Colonic mucosa (tissue), 4 donors: ENCODE measurements at places on chromosomes 3 and 15. TPM values are rescaled to one million over a fixed set of nuclear protein-coding genes. Genes with fewer than 3 reads are reported as not detected.

The SPESP1 gene
- 4.2 TPM for total RNA-seq

The BFSP2 gene
- total RNA-seq = 0.64 TPM

The DUOXA2 gene
- 30.2 TPM for total RNA-seq

DNA sequence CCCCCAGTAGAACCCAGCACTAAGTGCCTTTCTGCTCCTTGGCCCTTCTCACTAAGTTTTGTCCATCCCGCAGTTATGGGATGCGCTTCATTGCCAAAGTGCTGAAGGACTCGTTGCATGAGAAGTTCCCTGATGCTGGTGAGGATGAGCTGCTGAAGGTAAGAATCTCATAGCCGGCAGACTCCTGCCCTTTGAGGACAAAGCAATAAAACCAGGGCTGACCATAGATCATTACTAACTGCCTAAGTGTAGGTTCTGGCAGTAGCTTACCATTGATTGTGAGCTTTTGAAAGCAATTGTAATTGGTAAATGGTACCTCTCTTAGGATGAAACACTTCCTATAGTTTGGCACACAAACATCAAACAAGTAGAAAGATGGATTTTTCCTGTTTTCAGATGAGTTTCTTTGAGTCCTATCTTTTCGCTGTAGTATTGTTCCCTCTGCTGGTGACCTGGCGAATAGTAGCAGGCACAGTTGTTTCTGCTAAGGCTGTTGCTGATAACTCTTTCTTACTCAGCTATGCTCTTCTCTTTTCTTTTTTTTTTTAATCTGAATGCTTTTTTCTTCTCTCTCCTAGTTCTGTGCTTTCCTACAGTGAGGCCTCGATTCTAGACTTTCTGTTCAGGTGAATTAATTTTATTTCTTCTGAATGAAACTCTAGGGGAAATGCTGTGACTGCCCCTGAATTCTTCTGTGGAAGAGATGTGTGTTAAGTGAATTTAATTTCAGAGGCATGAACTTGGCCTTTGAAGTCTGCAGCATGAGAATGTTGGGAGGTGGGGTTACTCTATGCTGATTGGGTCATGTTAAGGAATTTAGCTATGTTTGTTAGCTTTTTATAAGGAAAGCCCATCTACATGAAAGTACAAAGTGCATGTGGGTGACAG lies 47.4 kb upstream of the CRTC3 start:
- H3K27me3 ChIP-seq = no peaks in the 10 kb centered on the region
- H3K36me3 ChIP-seq = peaks cover 29% of the 10 kb centered on the region
- H3K4me3 ChIP-seq = no peak overlapping the region
- peak; percentile 52 for DNase-seq
- no peaks in the 10 kb centered on the region for H3K4me1 ChIP-seq
- H3K27ac ChIP-seq = no peak overlapping the region

DNA sequence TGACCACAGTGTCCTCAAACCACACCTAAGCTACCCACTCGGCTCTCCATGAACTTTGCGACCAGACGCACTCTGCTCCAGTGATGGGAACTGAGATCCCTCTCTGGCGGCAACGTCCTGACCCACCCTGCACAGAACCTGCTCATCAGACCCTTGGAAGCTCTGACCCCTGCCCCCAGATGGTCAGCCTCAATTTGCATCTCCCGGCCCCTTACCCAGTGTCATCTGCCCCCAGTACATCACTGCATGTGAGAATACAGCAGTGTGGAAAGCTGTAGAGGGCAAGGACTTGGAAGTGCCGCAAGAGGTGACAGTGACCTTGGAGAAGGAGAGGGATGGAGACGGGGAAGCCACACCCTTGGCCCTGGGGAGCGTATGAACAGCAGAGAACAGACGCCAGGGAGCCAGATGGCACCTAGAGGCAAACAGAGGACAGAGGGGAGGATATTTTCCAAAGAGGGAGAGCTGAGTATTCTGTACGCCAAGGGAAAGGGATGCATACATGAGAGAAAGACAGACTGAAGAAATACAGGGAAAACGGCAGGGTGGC lies 192.0 kb downstream of the XXYLT1 start:
- H3K27me3 ChIP-seq = no peaks in the 10 kb centered on the region
- no peak for DNase-seq
- H3K4me3 ChIP-seq = no peak overlapping the region
- no peaks in the 10 kb centered on the region for H3K4me1 ChIP-seq
- no peak overlapping the region for H3K27ac ChIP-seq

DNA sequence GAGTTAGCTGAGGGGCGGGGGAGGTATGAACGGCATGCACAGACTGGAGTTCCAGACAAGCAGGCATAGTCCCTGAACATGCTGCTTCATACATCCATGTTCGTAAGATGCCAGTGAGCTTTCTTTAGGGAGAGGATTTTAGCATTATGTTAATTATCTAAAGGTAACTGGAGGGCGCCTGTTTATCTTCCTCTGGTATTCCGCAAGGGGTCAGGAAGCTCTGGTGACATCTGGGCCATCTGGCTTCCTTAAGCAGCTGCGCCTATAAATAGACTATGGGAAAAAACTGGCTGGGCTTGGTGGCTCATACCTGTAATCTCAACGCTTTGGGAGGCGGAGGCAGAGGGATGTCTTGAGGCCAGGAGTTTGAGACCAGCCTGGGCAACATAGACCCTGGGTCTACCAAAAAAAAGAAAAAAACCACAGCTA lies 1.5 kb upstream of the FBXO22 start:
- no peak overlapping the region for H3K27ac ChIP-seq
- H3K27me3 ChIP-seq = no peaks in the 10 kb centered on the region
- DNase-seq = no peak

DNA sequence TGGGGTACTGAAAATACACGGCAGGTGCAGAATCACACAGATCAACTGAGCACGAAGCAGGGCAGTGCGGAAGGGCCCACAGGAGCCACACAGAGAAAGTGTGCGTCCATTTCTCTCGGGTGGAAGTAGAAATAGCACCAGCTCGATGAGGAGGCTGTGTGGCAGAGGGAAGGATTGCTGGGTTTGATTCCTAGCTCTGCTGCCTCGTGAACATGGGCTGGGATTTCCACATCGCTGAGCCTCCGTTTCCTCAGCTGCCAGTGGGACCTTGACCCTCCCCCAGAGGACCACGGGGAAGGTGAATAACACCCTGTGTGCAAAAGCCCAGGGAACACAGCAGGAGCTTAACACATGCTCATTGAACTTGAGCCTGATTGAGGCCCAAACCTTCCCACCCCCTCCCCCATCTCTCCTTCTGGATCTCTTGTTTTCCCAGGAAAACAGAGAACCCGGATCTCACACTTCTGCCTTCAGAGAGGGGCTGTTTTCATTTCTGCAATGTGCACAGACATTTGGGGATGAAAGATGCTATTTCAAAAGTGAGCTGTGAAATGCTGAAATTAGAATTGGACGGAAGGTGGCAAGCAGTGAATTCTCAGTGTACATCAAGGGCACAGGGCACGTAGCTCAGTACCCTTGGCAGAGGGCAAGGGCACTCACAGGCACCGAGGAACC lies 38.4 kb downstream of the ABTB1 start:
- DNase-seq = no peak
- H3K27ac ChIP-seq = no peak overlapping the region
- no peak overlapping the region for H3K4me3 ChIP-seq
- H3K27me3 ChIP-seq = no peaks in the 10 kb centered on the region
- peaks cover 6% of the 10 kb centered on the region for H3K36me3 ChIP-seq

GRCh38 chr15:47824147-47824546 lies 106.8 kb downstream of the SEMA6D start:
- no peaks in the 10 kb centered on the region for H3K36me3 ChIP-seq
- H3K27ac ChIP-seq = no peak overlapping the region
- no peaks in the 10 kb centered on the region for H3K4me1 ChIP-seq
- H3K27me3 ChIP-seq = no peaks in the 10 kb centered on the region
- no peak for DNase-seq

DNA sequence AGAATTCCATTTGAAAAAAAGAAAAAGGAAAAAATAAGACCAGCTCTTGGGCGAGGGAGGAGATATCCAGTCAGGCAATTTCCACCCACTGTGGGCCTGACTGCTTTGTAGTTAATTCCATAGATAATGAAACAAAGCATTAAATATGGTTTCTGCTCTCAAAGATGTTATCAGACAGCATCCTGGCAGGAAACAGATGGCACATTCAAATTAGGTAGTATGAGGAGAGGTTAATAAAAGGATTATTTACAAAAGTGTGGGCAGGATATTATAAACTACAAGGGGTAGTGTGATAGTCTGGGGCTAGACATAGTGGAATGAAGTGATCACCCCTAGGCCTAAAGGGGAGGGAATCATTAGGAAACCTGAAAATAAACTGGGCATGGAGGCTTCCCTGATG lies 193.2 kb downstream of the CLSTN2 start:
- no peaks in the 10 kb centered on the region for H3K36me3 ChIP-seq
- no peak overlapping the region for H3K27ac ChIP-seq
- no peaks in the 10 kb centered on the region for H3K4me1 ChIP-seq

DNA sequence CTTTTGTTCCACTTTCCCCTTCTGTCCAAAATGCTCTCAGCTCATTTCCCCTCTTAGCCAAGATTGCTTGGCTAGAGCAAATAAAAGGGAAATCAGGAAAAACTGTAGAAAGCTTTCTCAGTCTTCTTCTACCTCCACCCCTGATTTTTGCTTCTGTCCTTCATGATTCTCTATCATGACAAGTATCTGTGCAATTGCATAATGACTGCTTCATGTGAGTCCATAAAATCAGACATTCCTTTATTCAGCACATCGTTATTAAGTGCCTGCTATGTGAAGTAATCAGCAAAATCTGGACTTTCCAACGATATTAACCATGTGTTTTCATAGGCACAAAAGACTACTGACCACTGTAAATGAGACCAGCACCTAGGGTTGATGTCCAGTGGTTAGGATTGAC lies 321.5 kb upstream of the CBLB start:
- H3K4me1 ChIP-seq = no peaks in the 10 kb centered on the region
- no peaks in the 10 kb centered on the region for H3K27me3 ChIP-seq
- H3K36me3 ChIP-seq = no peaks in the 10 kb centered on the region
- H3K27ac ChIP-seq = no peak overlapping the region
- DNase-seq = no peak
- H3K4me3 ChIP-seq = no peak overlapping the region

GRCh38 chr15:51939216-51939615 lies 32.4 kb downstream of the LEO1 start:
- H3K36me3 ChIP-seq = no peaks in the 10 kb centered on the region
- H3K4me3 ChIP-seq = no peak overlapping the region
- no peak for DNase-seq
- no peak overlapping the region for H3K27ac ChIP-seq
